CD4-positive, alpha-beta T cell treated with Interleukin-10 for 1 hour (primary cell): ENCODE measurements at places on chromosomes 7 and 10.

GRCh38 chr10:44463511-44464121, 78.7 kb upstream of the CXCL12 start:
- DNase-seq = no peak

GRCh38 chr7:30561389-30561788, 33.3 kb upstream of the GARS1 start:
- no peak for DNase-seq

DNA sequence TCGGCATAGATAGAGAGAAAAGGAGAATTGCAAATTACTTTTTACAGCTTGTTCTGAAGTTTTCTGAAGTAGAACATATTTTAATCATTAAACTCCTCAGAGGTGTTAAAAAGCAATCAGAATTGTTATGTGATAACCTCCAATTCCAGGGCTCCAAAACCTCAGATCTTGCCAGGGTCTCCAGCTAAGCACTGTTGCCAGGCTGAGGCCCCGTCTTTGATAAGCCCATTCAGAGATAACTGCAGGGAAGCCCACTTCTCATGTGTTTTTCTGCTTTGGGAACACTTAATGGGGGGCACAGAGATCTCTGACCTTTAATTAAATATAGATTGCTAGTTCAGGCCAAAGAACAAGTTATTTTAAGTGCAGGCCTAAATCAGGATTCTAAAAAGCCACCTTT, 40.4 kb downstream of the GFRA1 start:
- DNase-seq = no peak

- no peak for DNase-seq
Observed at GRCh38 chr10:85671530-85671929, 695.1 kb downstream of the GRID1 start.

DNA sequence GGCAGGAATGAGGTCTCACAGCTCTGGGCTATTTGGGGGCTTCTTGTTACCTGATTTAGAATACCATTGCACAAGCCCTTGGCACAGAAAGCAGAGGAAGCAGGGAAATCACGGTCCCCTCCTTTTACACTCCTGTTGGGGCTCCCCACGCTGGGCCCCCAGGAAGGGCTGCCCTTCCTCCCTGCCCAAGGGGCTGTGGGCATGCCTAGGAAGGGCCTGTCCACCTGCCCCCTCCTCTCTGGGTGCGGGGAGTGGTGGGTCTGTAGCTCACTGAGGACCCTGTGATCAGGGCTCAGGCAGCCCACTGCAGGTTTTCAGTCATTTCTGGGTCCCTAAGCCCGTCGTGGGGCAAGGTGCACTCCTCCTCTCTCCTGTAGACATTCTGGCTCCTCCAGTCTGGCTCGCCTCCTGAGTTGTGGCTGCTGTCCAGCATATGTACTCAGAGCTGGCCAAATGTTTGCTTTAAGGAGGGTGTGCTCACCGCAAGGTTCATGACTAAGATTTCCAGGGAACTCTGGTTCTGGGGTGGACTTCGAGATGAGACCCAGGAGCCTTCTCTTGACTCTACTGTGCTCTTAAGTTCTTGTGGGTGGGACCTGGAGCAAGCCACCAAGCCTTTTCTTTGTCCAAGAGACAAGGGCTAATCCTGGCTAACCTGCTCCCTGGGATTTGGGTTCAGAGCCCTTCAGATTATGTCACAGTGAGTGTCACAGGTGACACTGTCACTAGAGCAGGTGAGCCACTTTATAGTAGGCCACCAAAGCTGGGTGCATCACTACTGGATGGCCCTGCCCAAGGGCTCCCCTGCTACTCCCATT, 56.0 kb downstream of the TACR2 start:
- no peak for DNase-seq

- no peak for DNase-seq
Observed at GRCh38 chr7:150923196-150923595, 54.9 kb downstream of the KCNH2 start.

DNA sequence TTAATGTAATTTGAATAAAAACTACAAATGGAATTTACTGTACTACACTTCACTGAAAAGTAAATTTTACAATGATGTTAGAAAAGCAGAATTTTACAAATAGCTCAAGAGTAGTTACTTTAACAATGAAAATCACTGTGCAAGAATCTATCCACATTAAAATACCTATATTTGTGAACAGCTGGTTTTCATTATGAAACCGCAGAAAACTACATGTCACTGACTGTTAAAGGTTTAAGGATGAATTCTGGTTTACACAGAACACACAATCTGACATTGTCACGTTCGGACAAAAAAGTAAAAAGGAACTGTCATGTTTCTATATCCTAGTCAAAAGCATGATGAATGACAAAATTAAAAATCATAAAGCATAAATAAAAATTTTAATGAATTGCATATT, 415.3 kb upstream of the PRKCQ start:
- DNase-seq = no peak

GRCh38 chr7:20299647-20300312, 30.9 kb upstream of the ITGB8 start:
- DNase-seq = no peak

GRCh38 chr10:115073796-115074195, 19.4 kb upstream of the ATRNL1 start:
- no peak for DNase-seq

GRCh38 chr10:71623098-71623985, 96.2 kb downstream of the C10orf105 start:
- no peak for DNase-seq

DNA sequence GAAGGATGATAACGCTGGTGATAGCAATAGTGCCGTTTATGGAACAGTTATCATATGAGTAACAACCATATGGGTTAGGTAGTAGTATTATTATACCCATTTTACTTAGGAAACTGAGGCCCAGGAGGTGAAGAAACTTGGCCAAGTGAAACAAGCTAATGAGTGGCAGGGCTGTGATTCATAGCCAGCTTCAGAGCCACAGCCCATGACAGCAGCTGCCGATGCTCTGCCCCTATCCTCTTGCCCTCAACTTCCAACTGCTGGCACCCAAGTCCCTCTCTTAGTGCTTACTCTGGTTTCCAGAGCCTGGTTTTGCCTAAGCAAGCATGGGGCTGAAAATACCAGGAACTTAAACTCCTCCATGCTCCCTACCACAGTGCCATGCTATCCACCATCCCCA, 12.3 kb downstream of the SH3PXD2A start:
- DNase-seq = no peak

DNA sequence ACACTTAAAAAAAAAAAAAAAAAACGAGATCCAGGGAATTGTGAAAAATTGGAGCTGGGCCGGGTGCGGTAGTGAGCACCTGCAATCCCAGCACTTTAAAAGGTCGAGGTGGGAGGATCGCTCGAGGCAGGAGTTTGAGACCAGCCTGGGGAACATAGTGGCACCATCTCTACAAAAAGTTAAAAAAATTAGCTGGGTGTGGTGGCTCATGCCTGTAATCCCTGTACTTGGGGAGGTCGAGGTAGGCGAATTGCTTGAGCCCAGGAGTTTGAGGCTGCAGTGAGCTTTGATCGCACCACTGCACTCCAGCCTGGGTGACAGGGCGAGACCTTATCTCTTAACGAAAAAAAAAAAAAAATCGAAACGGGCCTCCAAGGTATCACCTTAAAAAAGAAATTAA, 2.0 kb downstream of the CLDN4 start:
- DNase-seq = no peak

- no peak for DNase-seq
Observed at GRCh38 chr10:5163487-5163886, 21.5 kb downstream of the AKR1C8 start.

DNA sequence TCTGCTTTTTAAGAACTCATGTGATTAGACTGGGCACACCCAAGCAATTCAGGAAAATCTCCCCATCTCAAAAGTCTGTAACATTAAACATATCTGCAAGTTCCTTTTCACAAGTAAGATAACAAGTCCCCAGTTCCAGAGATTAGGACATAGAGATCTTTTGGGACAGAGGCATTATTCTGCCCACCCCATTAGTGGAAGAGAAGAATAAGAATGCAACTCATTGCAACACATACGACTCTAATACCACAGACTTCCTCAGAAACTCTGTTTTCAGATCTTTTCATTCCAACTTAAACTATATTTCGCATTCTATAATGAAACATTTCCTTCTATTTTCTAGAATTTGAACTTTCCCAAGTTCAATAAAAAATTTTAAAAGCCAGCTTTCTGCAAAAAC, 137.7 kb downstream of the SEMA3C start:
- DNase-seq = no peak

DNA sequence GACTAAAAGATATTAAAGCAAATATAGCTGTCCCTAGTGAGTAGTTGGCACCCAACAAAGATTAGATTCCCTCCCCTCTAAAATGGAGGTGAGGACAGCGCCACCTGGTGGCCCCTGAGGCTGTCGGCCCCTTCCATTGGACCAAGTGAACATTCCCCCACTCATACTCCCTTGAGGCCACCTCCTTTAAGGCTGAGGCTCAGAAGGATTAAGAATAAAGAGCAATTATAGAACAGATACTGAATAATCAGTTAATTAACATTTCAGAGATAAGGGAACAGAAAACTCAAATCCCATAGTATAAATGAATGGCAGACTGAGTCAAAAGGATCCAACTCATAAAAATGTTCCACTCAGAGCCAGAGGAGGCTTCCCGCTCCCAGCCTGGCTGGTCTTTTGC, 130.4 kb upstream of the GHITM start:
- peak; percentile 25 for DNase-seq

DNA sequence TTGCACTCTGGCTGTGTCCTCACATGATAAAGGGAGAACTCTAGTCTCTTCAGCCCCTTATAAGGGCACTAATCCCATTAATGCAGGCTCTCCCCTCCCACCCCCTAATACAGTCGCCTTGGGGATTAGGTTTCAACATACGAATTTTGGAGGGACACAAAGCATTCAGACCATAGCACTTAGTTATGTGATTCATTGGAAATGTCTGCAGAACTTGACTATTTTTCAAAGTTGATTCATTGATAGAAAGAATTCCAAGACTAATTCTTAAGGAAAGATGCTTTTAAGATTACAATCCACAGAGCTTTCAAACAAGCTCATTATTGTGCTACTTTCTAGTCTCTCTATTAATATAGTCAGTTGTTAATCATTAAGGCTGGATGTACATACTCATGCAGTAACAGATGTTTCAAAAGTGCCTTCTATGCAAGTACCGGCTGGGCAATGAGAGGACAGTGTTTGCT, 85.3 kb upstream of the RPA3 start:
- no peak for DNase-seq

DNA sequence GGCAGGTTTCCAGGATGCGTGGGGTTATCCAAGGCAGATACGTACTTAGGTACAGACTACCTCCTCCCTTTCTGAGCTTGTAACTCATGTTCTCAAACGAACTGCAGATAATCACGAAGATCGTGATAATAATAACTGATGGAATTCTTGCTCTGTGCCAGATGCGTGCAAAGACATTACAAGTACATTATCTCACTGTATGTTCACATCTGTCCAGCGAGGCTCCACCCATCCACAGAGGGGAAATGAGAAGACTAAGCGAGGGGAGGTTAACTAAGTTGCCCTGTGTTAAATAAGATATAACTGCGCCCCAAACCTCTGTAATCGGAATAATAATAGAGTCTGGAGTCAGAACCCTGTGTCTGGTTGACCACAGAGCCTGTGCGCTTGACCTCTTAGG, 1.9 kb downstream of the GALNT17 start:
- DNase-seq = no peak

- DNase-seq = peak; percentile 46
Observed at GRCh38 chr10:14879124-14879927, 660 bp downstream of the SUV39H2 start.

GRCh38 chr10:68981074-68981473, 7.5 kb upstream of the KIFBP start:
- DNase-seq = no peak

DNA sequence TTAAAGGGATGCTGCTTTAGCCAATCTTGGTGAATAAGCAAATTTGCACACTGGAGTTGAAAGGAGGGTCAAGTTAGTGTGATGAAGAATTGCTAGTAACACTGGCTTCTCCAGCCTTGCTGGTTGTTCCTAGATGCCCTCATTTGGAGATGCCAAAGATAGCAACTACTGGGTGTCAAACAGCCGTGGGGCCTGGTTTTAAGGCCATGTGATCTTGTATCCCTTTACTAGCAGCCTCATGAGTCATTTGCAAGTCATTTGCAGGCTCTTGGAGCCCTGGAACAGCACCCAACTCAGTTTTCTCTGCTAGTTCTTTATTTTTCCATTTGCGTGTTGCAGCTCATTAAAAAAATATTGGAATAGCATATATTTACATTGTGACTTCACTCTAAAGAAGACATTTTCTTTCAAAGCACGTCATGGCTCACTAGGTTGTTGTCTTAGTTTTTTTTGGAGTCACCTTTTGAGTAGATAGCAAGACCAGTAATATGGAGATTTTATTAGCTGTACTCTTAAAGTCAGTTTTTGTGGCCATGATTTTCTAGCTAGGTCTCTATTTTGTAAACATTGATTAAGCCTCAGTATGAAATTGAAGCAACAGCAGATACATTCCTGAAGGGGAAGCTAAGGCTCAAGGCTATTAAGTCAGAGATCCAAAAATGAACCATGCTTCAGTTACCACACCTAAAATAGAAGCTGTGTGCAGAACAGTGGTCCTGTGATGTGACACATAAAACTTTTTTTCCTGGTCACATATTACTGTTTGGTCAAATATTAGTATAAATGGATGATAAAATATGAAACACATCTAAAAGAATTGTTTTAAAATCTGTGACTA, 1.3 kb downstream of the LSMEM1 start:
- DNase-seq = no peak

GRCh38 chr10:75770626-75771081, 339.2 kb downstream of the LRMDA start:
- no peak for DNase-seq

DNA sequence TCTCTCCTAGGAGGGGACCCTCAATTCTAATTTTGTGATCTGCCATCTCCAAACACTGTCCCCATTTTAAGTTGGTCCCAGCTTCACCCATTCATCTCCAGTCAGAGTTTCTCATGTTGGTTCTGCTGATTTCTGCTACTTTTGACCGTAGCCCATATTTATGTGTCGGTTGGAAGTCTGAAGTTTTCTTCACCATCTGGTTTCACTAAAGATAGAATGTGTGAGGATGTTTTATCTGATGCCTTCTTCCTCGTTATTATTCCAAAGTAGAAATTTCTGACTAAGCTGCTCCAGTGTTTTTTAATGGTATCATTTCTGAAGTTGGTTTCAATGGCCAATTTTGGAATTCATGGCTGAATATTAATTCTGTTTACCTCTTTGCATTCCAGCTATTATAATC, 21.3 kb upstream of the IFIT2 start:
- no peak for DNase-seq
